CD4-positive, alpha-beta T cell treated with Interleukin-17A for 1 hour (primary cell): ENCODE measurements at places on chromosomes 4 and X.

GRCh38 chr4:178556796-178557195 lies 1114.6 kb upstream of the AGA start:
- DNase-seq: no peak

GRCh38 chr4:163911891-163912290 lies 417.4 kb downstream of the TMA16 start:
- no peak for DNase-seq

DNA sequence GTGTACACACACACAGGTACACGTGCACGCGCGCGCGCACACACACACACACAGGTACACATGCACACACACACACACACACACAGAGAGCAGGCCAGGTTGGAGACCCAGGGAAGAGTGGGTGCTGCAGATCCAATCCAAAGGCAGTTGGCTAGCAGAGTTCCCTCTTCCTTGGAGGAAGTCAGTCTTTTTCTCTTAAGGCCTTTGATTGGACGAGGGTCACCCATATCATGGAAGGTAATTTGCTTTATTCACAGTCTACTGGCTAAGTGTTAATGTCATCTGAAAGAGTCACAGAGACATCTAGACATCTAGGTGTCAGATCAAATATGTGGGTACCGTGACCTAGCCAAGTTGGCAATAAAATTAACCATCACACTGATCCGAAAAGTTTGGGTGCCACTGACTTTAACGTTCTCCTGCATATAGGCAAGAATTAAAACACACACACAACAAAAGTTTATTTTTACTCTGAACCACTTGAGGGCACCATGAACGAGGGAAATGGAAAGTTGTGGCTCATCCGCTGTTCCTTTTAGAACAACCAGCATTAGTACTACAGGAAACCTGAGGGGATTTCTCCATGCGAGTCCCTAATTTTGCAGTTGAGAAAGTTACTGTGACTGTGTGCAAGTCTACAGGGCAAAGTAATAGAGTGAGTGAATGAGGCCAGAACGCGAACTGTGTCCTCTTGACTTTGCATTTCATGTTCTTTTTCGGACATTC lies 66.0 kb upstream of the STOX2 start:
- no peak for DNase-seq

GRCh38 chr4:183986971-183987946 lies 82.2 kb downstream of the STOX2 start:
- no peak for DNase-seq

DNA sequence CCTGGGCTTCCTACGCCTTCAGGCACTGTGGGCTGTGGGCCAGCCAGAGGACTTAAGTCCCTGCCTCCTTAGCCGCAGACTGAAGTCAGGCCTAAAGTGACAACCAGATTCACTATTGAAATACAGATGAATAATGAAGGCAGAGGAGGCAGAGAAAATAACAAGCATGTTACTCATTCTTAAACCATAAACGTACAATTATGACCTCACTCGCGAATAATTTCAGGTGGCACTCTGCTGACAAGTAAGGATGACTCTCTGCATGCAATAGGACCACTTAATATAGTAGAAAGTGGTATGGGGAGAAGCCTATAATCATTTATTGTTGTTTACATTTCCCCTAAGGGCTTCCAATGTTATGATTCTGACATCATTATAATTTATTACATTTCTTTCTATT lies 409.2 kb upstream of the FGF13 start:
- DNase-seq: no peak
